ENCODE measurements at places on chromosomes 5 and 9.

- DNase-seq, result peak; percentile 44
Measured at GRCh38 chr5:156824800-156825199, 25.3 kb upstream of the PPP1R2B start.

DNA sequence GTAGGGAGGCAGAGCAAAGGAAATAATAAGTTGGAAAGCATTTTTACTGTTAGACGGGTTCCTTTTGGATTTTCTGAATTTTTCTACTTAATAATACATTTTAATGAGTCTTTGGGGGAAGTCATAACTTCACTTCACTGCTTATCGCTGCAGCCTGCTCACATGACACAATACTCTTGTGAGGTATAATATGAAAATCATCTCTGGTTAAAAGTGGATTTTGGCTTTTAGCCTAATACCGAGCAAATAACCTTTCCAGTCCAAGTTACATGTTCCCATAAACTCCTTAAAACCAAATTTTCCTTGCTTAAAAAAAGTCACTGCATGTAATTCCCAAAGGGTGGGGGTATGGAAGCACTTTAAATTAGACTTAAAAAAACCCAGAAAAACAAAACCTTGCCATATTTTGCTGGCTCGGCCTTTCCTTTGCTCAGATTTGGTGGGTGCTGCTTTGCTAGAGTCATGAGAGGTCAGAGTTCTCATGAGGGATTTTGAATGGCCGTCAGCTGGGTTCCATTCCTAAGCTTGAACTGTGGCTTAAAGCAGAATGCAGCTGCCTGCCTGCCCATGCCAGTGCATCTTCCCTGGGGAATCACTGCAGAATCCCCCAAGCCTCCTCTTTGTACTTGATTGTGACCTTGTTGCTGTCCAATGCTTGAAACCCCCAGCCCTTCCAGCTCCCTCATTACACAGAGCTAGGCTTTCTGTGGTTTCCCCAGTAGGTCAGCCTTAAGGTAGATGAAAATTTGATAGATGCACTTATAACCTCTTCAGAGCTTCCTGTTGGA lies 331.8 kb downstream of the KDM4C start:
- DNase-seq, result no peak

DNA sequence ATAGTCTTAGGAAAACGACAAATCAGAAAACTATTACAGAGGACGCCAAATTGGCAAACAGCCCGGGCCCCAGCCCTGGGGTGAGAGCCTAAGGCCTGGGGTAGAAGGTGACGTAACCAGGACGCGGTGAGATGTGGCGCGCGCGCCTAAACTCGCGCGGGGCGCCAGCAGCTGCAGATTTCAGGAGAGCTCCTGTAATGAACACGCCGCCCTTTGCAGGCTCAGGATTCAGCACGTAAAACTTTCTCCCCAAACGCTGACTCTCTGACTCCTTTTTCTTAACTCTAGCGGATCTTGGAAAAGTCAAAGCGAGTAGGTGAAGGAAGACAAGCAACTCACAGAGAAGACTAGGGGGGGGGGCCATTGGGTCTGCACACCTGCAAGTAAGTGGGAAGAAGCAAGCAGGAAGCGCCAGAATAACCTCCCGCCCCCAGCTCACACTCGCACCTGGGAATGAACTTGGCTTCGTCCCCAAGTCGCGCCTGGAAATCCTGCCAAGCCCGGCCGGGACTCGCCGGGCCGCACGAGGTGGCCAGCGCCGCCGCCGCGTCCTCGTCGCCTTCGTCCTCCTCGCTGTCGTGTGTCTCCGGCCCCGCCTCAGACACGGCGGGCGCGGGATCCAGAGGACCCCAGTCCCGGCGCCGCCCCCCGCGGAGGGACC lies 822 bp downstream of the RASEF start:
- no peak for DNase-seq

DNA sequence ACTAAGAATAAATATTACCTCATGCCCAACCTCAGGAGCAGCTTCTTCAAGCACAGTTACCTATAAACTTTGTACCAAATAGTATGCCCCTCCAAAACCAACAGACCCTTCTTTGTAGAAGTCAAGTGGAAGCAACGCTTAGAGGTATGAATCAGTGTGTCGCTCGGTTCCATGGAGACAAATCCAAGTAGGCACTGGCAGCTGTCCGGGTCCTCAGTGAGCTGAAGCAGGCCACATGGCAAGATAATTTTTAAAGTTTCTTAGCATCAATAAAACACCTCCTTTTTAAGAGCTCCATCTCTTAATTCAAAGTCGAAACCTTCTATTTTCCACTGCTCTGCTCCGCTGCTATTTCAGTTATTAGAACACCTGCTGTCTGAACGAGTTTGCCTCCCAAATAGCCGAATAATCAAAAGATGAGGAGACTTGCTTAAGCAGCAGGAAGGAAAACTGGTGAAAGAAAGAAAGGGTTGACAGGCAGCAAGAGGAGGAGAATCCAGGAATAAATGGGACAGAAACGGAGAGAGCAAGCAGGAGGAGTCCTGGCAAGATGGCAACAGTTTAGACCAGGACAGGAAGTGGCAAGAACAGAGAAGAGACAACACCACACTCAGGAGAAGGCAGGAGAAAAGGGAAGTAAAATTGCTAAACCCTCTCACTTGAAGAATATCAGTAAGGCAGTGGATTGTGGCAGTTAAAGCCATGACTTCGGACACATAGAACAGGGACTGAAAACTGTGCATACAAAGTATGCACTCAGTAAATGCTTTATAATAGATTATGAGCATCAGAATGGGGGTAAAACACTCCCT lies 65.0 kb downstream of the PPP2R2B start:
- no peak for DNase-seq

All from renal cortical epithelial cell (primary cell).